Dermis blood vessel endothelial cell (primary cell): ENCODE measurements at places on chromosomes 6 and 20. TPM values are rescaled to one million over a fixed set of nuclear protein-coding genes. Genes with fewer than 3 reads are reported as not detected.

Gene VGLL2
- not detected in 2 replicates for total RNA-seq

Gene HEBP2
- total RNA-seq = 35.8 and 46.3 TPM in 2 replicates

Gene SLC35F1
- total RNA-seq = not detected in 2 replicates

Gene CAPN11
- total RNA-seq = 0.28 and 2.2 TPM in 2 replicates

Gene DOK5
- total RNA-seq = 0.34 and 0.51 TPM in 2 replicates

Gene PRRC2A
- total RNA-seq = 32.2 and 70.8 TPM in 2 replicates

Gene FAM110A
- 2.7 and 2.9 TPM in 2 replicates for total RNA-seq

Gene RIPPLY2
- 0.42 TPM in 1 of 2 replicates, not detected in the other for total RNA-seq

Gene CRIP3
- 0.34 TPM in 1 of 2 replicates, not detected in the other for total RNA-seq

Gene PSORS1C2
- total RNA-seq = not detected in 2 replicates

Gene HLA-DQA2
- total RNA-seq = not detected in 2 replicates

Gene SLC22A16
- total RNA-seq = not detected in 2 replicates

Gene GPX5
- not detected in 2 replicates for total RNA-seq

Gene WASF1
- total RNA-seq = 11.4 and 22.0 TPM in 2 replicates

Gene ELOVL2
- under 0.01 TPM in 1 of 2 replicates, not detected in the other for total RNA-seq

Gene NKX2-4
- not detected in 2 replicates for total RNA-seq

Gene GPR6
- not detected in 2 replicates for total RNA-seq

Gene C6orf163
- 1.0 and 1.9 TPM in 2 replicates for total RNA-seq

Gene C6orf120
- total RNA-seq = 27.1 and 36.2 TPM in 2 replicates

Gene MOG
- not detected in 2 replicates for total RNA-seq
